ENCODE measurements at places on chromosomes 7 and 10.

DNA sequence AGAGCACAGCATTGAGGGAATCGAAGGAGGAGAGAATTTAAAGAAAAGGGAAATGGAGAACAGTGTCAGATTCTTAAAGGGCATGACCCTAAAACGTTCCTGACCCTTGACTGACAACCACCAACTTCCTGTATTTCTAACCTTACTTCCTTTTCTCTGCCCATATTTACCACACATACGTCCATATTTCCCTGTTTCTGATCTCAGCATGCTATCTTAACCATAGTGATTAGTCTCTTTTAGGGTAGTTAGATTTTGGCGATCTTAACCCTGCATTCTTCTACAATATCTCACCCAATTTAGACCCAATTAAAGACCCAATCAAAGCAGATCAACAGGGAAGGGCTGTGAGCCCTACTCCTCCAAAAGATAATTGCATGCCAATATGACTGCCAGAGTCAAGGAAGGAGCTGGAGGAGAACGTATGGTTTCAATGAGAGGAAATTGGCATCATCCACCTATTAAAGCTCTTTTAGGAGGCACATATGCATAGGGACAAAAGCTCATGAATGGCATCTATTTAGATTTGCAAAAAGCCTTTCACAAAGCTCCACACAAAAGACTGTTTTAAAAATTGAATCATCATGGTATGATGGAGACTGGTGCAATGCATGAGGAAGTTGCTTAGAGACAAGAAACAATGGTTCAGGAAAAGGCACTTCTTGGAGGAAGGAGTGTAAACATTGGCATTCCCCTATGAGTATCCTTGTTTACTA lies 49.0 kb upstream of the ARHGAP12 start:
- no peak for DNase-seq

GRCh38 chr7:51459809-51460208 lies 143.2 kb upstream of the COBL start:
- no peak for DNase-seq

- no peak for DNase-seq
These were observed 3.8 kb downstream of the ZNF655 start for GRCh38 chr7:99562114-99562784.

GRCh38 chr10:103127241-103127640 lies 65.8 kb downstream of the NT5C2 start:
- DNase-seq, result no peak

DNA sequence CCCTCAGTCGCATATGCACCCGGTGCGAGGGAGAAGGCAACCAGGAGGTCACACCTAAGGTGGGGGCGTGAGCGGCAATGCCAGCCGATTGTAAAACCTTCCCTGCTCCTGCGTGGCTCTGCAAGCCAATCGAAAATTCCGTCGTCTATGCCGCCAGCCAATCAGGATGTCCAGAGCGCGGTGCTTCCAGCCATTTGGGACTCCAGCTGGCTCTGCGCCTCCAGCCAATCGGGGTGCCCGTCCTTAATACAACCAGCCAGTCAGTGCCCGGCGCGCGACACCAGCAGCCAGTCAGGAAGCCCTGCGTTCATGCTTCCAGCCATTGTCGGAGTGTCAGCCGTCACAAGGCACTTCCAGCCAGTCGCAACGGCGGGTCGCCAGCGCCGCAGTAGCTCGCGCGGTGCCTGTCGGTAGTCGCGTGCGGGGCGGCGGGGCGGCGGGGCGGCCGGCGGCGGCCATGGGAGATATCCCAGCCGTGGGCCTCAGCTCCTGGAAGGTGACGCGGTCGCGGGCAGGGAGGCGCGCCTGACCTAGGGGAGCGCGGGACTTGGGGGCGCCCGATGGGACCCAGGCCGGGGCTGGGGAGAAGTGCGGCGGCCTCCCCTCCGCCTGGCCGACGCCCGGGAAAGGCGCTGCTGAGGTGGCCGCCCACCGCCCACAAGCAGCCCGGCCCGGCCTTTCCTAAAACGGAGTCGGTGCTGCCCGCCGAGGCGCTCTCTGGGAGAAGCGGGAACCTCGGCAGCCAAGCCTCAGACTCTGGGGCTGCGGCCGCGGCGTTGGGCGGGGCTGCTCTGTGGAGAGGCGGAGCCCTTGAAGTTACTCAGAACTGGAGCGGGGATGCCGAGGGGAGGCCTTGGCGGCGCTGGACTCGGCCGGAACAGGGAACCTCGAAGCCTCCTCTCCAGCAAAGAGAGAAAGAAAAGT lies at the start of gene AKR1E2:
TSS of gene AKR1E2 (plus strand) at position 340 of the 924 bp plus-strand sequence. CDS start at position 458, 118 bp downstream.
- DNase-seq, result peak; percentile 84

DNA sequence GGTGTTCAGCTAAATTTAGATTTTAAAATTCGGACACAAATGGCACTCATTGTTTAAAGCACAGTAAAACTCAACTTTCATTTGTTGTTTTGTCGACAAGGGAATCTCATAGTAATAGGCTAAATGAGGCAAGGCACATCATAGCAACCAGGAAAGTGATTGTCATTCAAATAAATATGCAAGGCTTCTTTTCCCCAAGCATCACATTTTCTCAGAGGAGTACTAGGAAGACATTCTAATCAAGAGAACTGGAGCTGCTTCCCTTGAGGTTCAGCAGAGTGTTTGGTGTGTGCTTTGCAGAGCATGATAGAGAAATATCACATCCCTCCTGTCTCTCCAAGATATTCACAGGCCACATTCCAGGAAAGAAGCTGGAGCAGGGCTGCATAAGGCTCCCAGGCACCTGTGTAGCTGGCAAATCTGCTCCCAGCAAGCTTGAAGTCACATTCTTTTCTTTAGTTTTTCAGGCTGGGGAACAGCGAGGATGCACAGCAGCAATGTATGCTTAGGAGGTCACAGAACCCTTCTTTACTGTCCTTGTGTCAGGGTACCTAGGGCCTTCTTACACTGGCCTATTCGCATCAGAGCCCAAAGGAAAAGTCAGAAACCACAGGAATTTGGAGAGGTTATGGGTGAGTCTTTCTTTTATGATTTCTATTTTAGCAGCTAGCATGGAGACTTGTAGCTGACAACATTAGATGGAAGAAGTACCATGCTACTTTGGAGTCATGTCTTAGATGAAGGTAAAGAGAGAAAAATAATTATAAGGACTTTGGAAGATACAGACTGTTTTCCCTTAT lies 95.9 kb upstream of the HDAC9 start:
- DNase-seq, result no peak

- DNase-seq, result peak; percentile 54
These were observed 9.6 kb downstream of the FAM53B start for GRCh38 chr10:124734311-124735166.

DNA sequence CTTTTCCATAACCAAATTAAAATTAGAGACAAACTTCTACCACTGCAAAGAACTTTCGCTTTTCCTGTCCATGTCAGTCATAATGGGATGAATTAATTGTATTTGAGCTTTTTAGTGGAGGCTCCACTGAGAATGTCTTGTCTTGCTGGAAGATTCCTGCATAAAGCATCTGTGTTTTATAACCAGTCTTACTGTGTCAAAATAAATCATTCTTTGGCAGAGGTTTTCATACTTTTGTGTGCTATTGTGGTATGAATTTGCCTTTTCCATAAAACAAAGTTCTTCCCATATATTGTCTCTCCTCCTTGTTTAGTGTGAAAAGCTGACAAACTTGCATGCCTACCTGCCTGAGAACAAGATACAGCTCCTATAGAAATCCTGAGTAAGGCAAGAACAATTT lies 124.8 kb upstream of the CCDC6 start:
- DNase-seq, result no peak

- DNase-seq, result no peak
These were observed 186.3 kb upstream of the ADCY1 start for GRCh38 chr7:45387837-45388236.
